ENCODE measurements at places on chromosomes 7 and 10. TPM values are rescaled to one million over a fixed set of nuclear protein-coding genes. Genes with fewer than 3 reads are reported as not detected.

Gene NUTM2A
- total RNA-seq, result 0.81 TPM

Gene EBLN1
- not detected for total RNA-seq

Gene MYL10
- total RNA-seq, result not detected

Gene CACNA2D1
- 44.7 TPM for total RNA-seq

Gene RARRES2
- total RNA-seq, result 76.4 TPM

Gene POM121L12
- not detected for total RNA-seq

Gene SYT15
- total RNA-seq, result 7.1 TPM

Gene AMPH
- 5.3 TPM for total RNA-seq

Gene SSC4D
- 3.2 TPM for total RNA-seq

Gene ZNF503
- 42.3 TPM for total RNA-seq

Gene FANK1
- not detected for total RNA-seq

DNA sequence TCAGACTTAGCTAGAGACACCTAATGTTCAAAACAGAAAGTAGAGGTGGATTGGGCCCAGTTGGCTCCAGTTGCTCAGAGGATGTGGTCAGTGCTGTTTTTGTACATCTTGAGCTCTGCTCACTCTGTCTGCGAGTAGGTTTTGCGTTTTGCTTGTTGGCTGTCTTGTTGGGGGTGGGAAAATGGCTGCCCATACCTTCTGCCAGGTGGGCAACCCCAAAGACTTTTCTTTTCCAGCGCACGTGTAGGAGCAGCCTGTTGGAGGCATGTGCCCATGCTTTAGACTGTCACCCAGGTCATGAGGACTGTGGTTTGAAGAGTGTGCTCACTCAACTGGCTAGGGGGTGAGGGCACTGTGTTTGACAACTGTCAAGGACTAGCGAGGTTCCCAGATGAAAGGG lies 73.9 kb downstream of the KAT6B start:
- H3K27me3 ChIP-seq, result no peaks in the 10 kb centered on the region
- no peak overlapping the region for H3K4me3 ChIP-seq
- no peak overlapping the region for H3K27ac ChIP-seq
- peaks cover 23% of the 10 kb centered on the region for H3K4me1 ChIP-seq

DNA sequence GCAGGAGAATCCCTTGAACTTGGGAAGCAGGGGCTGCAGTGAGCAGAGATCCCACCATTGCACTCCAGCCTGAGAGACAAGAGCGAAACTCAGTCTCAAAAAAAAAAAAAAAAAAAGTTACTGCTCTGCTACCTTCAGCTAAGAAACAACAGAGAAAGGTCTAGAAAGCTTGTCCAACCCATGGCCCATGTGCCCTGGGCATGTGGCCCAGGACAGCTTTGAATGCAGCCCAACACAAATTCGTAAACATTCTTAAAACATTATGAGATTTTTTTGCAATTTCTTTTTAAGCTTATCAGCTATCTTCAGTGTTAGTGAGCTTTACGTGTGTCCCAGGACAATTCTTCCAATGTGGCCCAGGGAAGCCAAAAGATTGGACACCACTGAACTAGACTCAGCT lies 22.9 kb downstream of the PLXDC2 start:
- no peaks in the 10 kb centered on the region for H3K27me3 ChIP-seq
- peaks cover 16% of the 10 kb centered on the region for H3K4me1 ChIP-seq
- no peaks in the 10 kb centered on the region for H3K36me3 ChIP-seq
- peak overlapping the region; percentile 4 for H3K27ac ChIP-seq
- DNase-seq, result no peak

GRCh38 chr7:40542982-40543741 lies 408.4 kb downstream of the SUGCT start:
- no peak for DNase-seq
- no peaks in the 10 kb centered on the region for H3K27me3 ChIP-seq
- H3K27ac ChIP-seq, result no peak overlapping the region
- H3K4me1 ChIP-seq, result peaks cover 69% of the 10 kb centered on the region
- H3K4me3 ChIP-seq, result no peak overlapping the region

DNA sequence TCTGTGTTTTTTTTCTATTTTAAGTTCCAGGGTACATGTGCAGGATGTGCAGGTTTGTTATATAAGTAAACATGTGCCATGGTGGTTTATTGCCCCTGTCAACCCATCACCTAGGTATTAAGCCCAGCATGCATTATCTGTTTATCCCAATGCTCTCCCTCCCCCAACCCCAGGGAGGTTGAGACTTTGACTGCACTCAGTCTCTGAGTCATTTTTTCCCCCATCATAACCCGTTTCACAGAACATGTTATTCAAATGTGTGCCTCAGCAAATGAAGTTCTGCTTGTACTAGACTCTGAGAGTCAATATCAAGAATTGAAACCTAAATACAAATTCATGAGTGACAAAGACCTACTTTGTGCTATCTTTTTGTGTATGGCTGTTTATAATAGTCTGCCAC lies 70.0 kb upstream of the CYP26C1 start:
- DNase-seq, result no peak
- H3K4me3 ChIP-seq, result no peak overlapping the region
- H3K4me1 ChIP-seq, result no peaks in the 10 kb centered on the region
- no peaks in the 10 kb centered on the region for H3K36me3 ChIP-seq

- H3K27me3 ChIP-seq, result no peaks in the 10 kb centered on the region
- H3K36me3 ChIP-seq, result no peaks in the 10 kb centered on the region
- H3K4me1 ChIP-seq, result no peaks in the 10 kb centered on the region
- no peak overlapping the region for H3K4me3 ChIP-seq
- DNase-seq, result no peak
These were observed 572.5 kb downstream of the ARL4A start for GRCh38 chr7:13259930-13260329.

DNA sequence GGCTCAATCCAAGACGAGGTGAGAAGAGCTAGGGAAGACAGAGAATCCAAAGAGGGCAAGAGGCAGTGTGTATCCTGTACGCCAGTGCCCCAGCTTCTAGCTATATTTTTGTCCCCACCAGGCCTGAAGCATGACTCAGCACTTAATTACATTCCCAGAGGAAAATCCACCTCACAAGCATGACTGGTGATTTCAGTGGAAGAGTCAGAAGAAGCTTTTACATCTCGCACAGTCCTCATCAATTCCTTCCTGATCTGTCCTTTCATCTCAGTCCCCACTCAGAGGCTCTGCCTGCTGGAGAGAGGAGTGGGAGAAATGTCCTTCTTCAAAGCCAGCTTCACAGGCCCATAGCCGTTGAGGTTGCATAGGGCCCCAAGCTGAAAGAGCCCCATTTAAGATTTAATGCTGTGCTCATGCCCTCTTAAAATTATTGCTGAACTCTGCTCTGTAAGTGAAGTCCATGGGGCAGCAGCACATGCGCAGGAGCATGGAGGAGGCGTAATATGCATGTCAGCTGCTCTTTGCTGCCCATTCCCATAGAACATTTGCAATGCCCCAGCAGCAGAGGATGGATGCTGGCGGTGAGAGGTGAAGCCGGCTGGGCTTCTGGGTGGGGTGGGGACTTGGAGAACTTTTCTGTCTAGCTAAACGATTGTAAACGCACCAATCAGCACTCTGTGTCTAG lies 39.0 kb upstream of the AOAH start:
- no peaks in the 10 kb centered on the region for H3K27me3 ChIP-seq
- DNase-seq, result no peak
- no peaks in the 10 kb centered on the region for H3K4me1 ChIP-seq
- H3K27ac ChIP-seq, result no peak overlapping the region

GRCh38 chr7:35969066-35969465 lies 168.2 kb downstream of the SEPTIN7 start:
- H3K36me3 ChIP-seq, result no peaks in the 10 kb centered on the region
- no peak for DNase-seq
- no peaks in the 10 kb centered on the region for H3K4me1 ChIP-seq
- H3K27ac ChIP-seq, result no peak overlapping the region
- H3K4me3 ChIP-seq, result no peak overlapping the region

GRCh38 chr10:85657476-85658113 lies 709.0 kb downstream of the GRID1 start:
- DNase-seq, result no peak
- no peak overlapping the region for H3K27ac ChIP-seq
- no peaks in the 10 kb centered on the region for H3K27me3 ChIP-seq
- no peaks in the 10 kb centered on the region for H3K36me3 ChIP-seq

GRCh38 chr10:63464402-63465292 lies 1.1 kb downstream of the JMJD1C start:
- no peaks in the 10 kb centered on the region for H3K36me3 ChIP-seq
- H3K27me3 ChIP-seq, result no peaks in the 10 kb centered on the region
- peak overlapping the region; percentile 77 for H3K27ac ChIP-seq
- peaks cover 25% of the 10 kb centered on the region for H3K4me1 ChIP-seq

DNA sequence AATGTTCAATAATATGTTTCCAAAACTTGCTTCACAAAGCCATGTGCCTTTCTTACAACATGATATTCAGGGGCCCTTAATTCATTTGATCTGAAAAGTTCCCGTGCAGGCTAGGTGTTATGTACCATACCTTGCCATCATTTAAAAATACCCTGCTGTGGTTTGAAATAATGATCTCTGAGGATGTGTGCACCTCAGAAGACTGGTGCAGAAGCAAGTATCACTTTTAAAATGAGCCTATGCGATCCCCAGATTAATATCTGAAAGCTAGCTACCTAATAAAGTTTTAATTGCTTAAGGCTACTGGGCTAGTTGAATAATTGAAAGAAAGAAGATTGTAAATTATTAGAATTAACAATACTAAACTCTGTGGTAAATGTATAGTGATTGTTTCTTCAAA lies 262.4 kb downstream of the CDK14 start:
- no peaks in the 10 kb centered on the region for H3K4me1 ChIP-seq
- no peaks in the 10 kb centered on the region for H3K36me3 ChIP-seq
- no peak overlapping the region for H3K27ac ChIP-seq
- H3K27me3 ChIP-seq, result no peaks in the 10 kb centered on the region
- DNase-seq, result no peak

DNA sequence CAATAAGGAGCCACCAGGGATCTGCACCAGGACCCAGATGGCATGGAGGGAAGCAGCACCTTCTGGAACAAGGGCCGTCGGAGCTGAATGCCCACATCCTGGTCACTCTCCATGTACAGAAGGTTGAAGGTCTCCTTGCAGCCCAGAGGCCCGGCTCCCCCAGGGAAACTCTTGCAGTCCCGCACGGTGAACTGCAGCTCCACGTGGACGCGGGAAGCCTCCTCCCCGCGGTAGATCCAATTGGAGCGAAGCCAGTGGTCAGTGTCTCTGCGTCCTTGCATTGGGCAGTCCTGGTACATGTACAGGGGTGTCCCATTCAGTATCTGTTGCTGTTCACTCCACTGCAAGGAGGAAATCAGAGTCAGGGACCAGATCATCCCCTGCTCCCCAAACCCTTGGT lies 7.4 kb downstream of the EPHA1 start:
- H3K27ac ChIP-seq, result no peak overlapping the region
- H3K4me3 ChIP-seq, result no peak overlapping the region
- no peaks in the 10 kb centered on the region for H3K36me3 ChIP-seq
- no peaks in the 10 kb centered on the region for H3K4me1 ChIP-seq

GRCh38 chr7:25600262-25600920 lies 372.1 kb upstream of the NPVF start:
- H3K4me3 ChIP-seq, result no peak overlapping the region
- no peak for DNase-seq
- no peaks in the 10 kb centered on the region for H3K27me3 ChIP-seq
- H3K36me3 ChIP-seq, result no peaks in the 10 kb centered on the region

GRCh38 chr7:104327938-104328295 lies 486 bp upstream of the LHFPL3 start:
- H3K4me1 ChIP-seq, result peaks cover 17% of the 10 kb centered on the region
- H3K4me3 ChIP-seq, result peak overlapping the region; percentile 57
- DNase-seq, result no peak
- H3K27ac ChIP-seq, result no peak overlapping the region

DNA sequence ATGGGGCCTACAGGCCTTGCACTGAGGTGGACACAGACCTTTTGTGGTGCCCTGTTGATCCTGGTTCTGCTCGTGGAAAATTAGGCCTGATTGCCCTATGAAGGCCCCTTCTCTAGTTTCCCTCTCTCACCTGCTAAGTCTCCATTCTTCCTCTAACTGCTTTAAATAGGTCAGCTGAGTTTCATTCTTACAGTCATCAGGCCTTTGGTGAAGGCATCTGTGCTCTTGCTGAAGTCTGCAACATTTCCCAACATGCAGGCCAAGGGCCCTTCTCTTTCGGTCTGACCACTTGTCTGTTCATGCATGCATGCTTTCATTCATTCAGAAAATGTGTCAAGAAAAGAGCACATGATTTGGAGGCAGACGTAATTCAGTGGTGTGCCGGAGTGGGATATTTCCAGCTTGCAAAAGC lies 244.0 kb downstream of the BUB3 start:
- DNase-seq, result no peak
- H3K4me1 ChIP-seq, result no peaks in the 10 kb centered on the region
- no peaks in the 10 kb centered on the region for H3K27me3 ChIP-seq
- no peak overlapping the region for H3K27ac ChIP-seq
- H3K36me3 ChIP-seq, result no peaks in the 10 kb centered on the region
- H3K4me3 ChIP-seq, result no peak overlapping the region

- no peaks in the 10 kb centered on the region for H3K36me3 ChIP-seq
- H3K27ac ChIP-seq, result no peak overlapping the region
- no peak overlapping the region for H3K4me3 ChIP-seq
- DNase-seq, result no peak
- H3K27me3 ChIP-seq, result no peaks in the 10 kb centered on the region
- no peaks in the 10 kb centered on the region for H3K4me1 ChIP-seq
These were observed 23.9 kb upstream of the PPP1R17 start for GRCh38 chr7:31663072-31663471.

DNA sequence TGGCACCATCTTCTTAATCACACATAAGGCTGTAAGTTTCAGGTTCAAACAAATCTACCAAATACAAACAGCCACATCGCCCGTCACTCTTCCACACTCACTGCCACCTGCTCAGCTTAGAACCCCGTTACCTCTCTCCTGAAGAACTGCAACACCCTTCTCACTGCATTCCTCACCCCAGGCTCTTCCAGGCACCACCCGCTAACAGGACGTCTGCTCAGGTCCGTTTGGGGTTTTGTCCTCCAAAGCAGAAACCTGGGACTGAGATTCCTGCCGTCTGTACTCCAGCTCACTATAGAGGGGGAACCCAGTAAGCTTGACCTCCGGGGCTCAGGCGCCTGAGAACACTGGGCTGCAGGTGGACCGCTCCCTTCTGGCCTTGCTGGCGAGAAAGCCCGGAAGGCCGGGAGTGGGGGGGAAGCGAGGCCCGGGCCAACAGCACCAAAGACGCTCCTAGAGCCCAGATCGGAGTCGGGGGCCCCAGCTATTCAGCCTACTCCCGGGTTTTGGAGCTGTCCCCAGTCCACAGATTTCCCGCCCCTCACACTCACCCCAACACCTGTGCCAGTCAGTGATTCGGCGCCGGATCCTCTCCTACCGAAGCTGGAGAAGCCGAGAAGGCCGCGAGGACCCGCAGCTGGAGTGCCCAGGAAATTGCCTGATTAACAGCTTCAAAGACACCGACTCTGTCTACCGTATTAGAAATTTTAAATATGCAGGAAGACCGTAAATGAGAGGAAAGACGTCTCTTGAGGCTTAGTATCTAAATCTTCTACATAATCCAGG lies at the start of gene AP3M1:
AP3M1 (minus strand) TSS at position 625 of the 786 bp plus-strand sequence. CDS start 12,449 bp downstream, outside the sequence.
- peak; percentile 55 for DNase-seq
- H3K27ac ChIP-seq, result peak within 1 kb of the TSS; percentile 83
- H3K27me3 ChIP-seq, result no peaks in the 10 kb centered on the region
- no peaks in the 10 kb centered on the region for H3K36me3 ChIP-seq
- peaks cover 44% of the 10 kb centered on the region for H3K4me1 ChIP-seq
